Ascending aorta (tissue), 2 donors: ENCODE measurements at places on chromosomes 11 and 22. TPM values are rescaled to one million over a fixed set of nuclear protein-coding genes. Genes with fewer than 3 reads are reported as not detected.
A peak's percentile ranks its signal among the peaks of the same experiment; 100 is the strongest.

- DNase-seq = no peak
Observed at GRCh38 chr11:117633186-117633754, 163.7 kb downstream of the DSCAML1 start.

DNA sequence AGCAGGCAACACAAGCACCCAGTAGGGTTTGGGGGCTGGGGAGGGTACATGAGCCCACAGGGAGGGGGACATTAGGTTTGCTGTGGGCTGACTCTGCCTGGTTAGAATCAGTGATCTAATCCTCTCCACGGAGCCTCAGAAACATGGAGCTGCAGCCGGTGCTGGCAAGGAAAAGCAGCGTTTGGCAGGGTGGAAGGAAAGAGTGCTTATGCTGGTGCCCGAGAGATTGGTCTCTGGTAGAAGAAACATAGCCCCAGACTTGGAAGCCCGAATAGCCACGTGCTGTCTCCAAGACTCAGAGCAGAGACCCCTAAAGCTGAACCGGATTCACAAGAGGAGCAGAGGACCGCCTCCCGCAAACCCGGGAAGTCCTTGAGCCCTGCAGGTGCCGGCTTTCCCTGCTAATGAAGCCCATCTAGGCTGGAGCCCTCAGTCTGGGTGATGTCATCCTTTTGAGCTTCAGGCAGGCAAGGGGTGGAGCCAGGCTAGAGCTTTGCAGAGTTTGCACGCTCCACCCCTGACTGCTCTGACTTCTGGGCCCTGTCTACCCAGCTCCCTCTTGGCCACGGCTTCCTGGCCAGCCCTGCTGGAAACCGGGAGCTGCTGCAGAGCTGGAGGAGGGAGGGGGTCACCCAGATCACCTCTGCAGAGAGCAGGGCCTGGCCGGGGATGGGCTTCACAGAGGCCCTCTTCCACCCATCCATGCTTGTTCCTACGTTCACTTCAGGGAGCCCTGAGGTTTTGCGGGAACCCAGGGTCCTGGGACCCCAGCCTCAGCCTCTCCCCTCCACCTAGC lies 35.0 kb upstream of the JAM3 start:
- peak; percentile 93 for DNase-seq

GRCh38 chr11:76729214-76729613 lies 53.9 kb upstream of the TSKU start:
- no peak for DNase-seq

- no peak for DNase-seq
Observed at GRCh38 chr11:26702406-26702805, 19.5 kb downstream of the SLC5A12 start.

DNA sequence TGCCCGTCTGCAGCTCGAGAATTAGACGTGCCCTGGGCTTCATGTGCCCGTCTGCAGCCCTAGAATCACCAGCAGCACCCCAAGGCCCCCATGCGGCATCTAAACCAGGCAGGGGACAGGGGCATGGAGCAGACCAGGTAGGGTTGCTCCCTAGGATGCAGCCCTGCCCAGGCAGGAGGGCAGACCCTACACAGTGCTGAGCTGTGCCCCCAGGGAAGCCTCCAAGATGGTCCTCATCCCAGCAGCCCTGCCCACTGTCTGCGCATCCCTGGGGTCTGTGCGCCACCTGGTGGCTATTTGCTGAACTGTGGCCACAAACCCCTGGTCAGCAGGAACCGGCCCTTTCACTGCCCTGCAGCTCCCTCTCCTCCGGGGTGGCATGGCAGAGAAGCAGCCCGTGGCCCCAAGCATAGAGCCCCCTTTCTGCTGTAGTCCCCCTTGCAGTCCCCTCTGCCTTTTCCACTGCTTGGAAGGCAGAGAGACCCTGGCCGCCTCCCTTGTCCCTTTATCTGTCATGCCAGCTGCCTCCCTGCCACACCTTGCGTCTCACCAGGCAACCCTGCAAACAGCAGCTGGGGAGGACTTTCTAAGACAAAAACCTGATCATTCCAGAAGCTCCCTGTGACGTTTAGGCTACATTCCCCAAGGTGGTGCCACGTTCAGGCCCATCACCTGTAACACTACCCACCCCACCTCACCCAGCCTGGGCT lies 86.6 kb downstream of the KCNQ1 start:
- peak; percentile 52 for DNase-seq

GRCh38 chr11:1925373-1926155 lies 6.1 kb downstream of the TNNT3 start:
- DNase-seq = no peak

DNA sequence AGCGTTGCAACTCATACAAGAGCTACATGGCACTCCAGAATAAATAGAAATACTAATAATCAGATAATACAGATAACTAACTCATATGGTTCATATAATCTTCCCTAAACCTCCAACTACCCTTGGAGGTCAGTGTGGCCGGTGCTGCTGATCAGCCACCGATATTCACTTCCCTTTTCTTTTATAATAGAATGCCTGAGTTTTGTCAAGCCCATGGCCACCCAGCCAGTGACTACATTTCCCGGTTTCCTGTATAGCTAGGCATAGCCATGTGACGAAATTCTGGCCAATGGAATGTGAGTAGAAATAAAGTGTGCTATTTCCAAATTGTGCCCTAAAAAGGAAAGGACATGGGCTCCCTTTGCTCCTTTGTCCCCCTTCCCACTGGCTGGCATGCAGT lies 5.9 kb upstream of the CAT start:
- no peak for DNase-seq

DNA sequence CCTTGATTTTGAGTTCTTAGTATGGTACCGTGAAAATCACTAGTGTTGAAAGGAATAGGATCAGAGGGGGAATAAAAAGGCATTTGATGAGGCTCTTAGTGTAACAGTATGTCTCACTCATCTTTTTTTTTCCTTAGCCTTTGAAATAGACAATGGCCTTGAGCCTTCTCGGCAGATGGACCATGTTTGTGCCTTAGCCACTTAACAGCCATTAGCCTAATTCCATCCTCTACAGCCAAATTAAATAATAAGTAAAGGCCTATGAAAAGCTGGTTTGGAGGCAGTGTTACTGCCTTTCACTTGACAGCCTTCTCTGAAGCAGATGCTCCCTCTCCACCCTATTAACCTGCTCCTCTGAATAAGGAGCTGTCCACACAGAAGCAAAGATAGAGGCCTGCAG lies 580.7 kb downstream of the NTM start:
- DNase-seq = no peak

DNA sequence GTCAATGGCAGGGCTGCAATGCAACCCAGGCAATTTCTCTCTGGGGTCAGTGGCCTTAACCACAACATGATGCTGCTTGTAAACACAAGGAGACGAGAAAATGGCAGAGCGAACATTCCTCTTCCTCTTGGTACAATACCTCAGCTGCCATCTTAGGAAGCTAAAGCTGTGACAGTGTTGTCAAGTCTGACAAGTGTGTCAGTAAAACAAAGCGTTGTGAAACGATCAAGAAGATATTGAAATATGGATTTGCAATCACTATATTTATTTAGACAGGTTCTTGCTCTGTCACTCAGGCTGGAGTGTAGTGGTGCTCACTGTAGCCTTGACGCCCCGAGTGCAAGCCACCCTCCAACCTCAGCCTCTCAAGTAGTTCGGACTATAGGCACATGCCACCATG lies 14.5 kb upstream of the USP47 start:
- DNase-seq = no peak

DNA sequence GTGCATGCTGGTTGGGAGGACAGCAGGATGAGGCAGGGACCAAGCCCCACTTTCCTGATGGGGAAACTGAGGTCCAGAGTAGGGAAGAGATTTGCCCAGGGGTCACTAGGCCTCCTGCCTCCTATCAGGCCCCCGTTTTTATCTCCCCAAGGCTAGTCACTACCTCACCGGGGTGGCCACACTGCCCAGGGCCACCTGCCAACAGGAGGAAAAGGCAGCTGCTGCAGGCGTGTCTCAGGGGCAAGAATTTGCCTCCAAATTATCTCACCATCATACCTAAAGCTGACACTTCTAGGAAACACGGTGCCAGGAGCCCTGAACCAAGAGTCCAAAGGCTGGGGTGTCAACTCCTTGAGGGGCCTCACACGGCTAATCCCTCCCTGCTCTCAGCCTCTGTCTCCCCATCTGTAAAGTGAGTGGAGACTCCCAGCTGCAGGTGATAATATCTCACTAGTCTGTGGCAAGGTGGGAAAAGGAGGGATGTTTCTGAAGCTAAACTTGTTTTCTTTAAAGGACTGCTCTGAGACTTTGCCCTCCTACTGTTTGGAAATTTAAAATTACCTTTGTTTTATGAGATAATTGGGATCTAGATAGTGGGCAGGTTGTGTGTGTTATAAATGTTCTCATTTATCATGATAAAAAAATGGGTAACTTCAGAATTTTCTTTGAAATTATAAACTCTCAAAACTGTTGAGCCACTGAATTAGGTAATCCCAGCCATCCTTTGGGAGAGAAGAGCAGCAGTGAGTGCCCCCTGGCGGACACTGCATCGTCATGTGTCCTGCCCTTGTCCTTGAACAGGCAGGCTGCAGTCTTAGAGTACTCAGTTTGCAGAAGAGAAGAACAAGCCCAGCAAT lies 60.0 kb downstream of the MYO7A start:
- peak; percentile 83 for DNase-seq

- no peak for DNase-seq
Observed at GRCh38 chr11:76371170-76371569, 9.8 kb downstream of the THAP12 start.

ADSL gene
- total RNA-seq = 31.3 TPM

RTCB gene
- total RNA-seq = 55.2 TPM

GP1BB gene
- total RNA-seq = 50.2 TPM

CST6 gene
- total RNA-seq = 4.4 TPM

OR51B5 gene
- not detected for total RNA-seq
